K562 (cell line): ENCODE measurements at places on chromosomes 2 and 18. TPM values are rescaled to one million over a fixed set of nuclear protein-coding genes. Genes with fewer than 3 reads are reported as not detected.

Gene NEUROD1
- not detected in 2 replicates for total RNA-seq

GRCh38 chr2:230205721-230206120 lies 14.1 kb downstream of the SP110 start:
- H3K36me3 ChIP-seq = no peaks in the 10 kb centered on the region
- no peaks in the 10 kb centered on the region for H3K27me3 ChIP-seq
- no peaks in the 10 kb centered on the region; the same call in 2 of the 3 replicates for H3K4me1 ChIP-seq
- H3K27ac ChIP-seq = no peak overlapping the region

Gene RGPD5
- 1.4 and 2.5 TPM in 2 replicates for total RNA-seq

- no peak overlapping the region for H3K4me3 ChIP-seq
- H3K27me3 ChIP-seq = peaks cover 6% of the 10 kb centered on the region; the same call in 1 of the 2 replicates
- DNase-seq = no peak
Measured at GRCh38 chr18:48390641-48391040, 18.5 kb downstream of the ZBTB7C start.

Gene PKP4
- 86.9 and 99.1 TPM in 2 replicates for total RNA-seq

Gene PLGLB1
- total RNA-seq = 0.27 TPM in 1 of 2 replicates, not detected in the other

Gene SIX3
- not detected in 2 replicates for total RNA-seq

- no peak for DNase-seq
- no peaks in the 10 kb centered on the region for H3K27me3 ChIP-seq
- no peaks in the 10 kb centered on the region for H3K4me1 ChIP-seq
- H3K36me3 ChIP-seq = no peaks in the 10 kb centered on the region
- no peak overlapping the region for H3K27ac ChIP-seq
Measured at GRCh38 chr18:6315517-6316331, 99.0 kb downstream of the L3MBTL4 start.

Gene CHN1
- 0.94 and 1.4 TPM in 2 replicates for total RNA-seq

GRCh38 chr18:32328379-32328778 lies 138.5 kb downstream of the MEP1B start:
- H3K36me3 ChIP-seq = no peaks in the 10 kb centered on the region
- no peak overlapping the region for H3K4me3 ChIP-seq
- H3K27me3 ChIP-seq = peaks cover 6% of the 10 kb centered on the region; the same call in 1 of the 2 replicates
- no peak overlapping the region for H3K27ac ChIP-seq

- no peaks in the 10 kb centered on the region for H3K4me1 ChIP-seq
- no peak for DNase-seq
- peaks cover 12% of the 10 kb centered on the region for H3K27me3 ChIP-seq
- no peak overlapping the region for H3K27ac ChIP-seq
- no peak overlapping the region for H3K4me3 ChIP-seq
Measured at GRCh38 chr18:50115095-50115494, 79.9 kb downstream of the MYO5B start.

Gene CHPF
- total RNA-seq = 40.1 and 41.1 TPM in 2 replicates

DNA sequence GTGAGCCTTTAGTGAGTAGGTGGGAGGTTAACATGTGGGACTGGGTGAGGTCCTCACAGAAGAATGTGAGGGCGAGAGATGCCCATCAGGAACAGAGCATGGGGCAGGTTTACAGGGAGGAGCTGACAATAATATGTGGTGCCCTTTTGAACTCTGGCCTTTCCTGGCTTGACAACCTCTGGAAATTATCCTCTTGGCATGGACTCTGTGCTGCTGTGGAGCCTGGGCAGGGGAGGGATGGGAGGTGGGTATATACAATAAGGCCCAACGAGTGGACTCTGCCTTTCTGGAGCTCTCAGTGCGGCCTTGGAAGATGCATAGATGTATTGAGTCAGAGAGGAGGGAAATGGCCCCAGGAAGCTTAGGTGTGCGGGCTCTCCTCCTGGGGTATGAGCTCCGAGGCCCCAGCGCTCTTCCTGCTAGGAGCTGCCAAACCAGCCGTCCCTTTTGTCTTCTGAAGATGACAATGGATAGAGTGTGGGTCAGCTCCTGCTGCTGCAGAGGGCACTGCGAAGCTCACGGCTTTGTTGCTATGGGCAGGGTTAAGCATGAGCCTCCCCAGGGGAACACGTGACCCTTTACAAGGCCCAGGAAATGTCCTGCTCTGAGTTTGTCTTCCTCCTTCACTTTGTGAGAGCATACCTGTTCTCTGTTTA lies 8.7 kb upstream of the PSD4 start:
- H3K27me3 ChIP-seq = no peaks in the 10 kb centered on the region
- no peak for DNase-seq
- no peaks in the 10 kb centered on the region for H3K36me3 ChIP-seq
- peaks cover 20% of the 10 kb centered on the region for H3K4me1 ChIP-seq

DNA sequence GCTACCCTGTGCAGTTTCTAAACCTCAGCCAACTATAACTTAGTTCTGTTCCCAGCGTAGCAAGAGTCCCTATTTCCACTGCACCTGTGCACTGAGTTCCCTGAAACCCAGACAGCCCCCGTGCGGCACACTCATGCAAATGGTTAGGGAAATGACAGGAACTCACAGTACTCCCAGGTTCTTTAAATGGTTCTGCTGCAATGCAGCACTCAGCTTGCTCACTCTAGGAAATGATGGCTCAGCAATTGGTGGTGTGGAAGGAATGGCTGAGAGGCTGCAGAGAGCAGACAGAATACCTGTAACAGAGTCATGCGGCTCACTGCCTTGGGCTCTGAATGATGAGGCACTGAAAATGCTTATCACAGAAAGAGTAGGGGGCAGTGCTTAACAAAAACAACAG lies 143.0 kb downstream of the RAD51AP2 start:
- no peaks in the 10 kb centered on the region for H3K36me3 ChIP-seq
- no peaks in the 10 kb centered on the region for H3K27me3 ChIP-seq
- no peak for DNase-seq
- H3K4me3 ChIP-seq = no peak overlapping the region
- H3K27ac ChIP-seq = no peak overlapping the region

DNA sequence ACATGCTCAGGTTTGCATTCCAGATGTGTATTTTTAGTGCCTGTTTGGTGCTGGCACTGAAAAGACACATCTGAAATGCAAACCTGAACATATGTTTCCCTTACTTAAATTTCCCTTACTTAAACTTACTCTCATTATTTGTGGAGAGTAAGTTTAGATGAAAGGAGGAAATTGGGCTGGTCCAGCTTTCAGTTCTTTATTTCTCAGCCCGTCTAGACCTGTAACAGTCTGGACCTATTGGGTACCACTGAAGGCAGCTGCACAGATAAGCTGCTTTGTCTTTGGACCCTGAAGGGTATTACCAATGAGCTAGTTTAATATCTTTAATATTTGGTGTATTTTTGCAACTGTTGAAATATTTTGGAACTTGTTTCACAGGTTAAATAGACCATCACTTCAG lies 17.0 kb upstream of the DSG3 start:
- no peak for DNase-seq
- H3K27ac ChIP-seq = no peak overlapping the region
- H3K4me1 ChIP-seq = no peaks in the 10 kb centered on the region
- H3K4me3 ChIP-seq = no peak overlapping the region
- no peaks in the 10 kb centered on the region for H3K36me3 ChIP-seq
- no peaks in the 10 kb centered on the region for H3K27me3 ChIP-seq

DNA sequence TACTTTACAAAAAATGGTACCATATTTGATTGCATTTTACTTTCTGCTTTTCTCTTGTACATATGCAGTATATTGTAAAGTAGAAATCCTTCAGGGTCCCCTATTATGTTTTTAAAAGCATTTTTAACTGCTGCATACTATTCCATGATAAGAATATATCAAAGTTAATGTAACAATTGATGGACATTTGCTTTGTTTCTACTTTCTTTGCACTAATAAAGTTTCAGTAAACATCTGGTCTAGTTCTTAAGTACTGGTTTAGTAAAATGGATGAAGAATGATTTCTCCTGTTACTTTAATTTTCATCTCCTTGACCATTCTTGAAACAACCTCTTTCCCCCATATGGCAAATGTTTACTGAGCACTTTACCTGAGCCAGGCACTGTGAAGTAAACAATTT lies 1.7 kb downstream of the MRPS9 start:
- no peak overlapping the region for H3K27ac ChIP-seq
- no peak overlapping the region for H3K4me3 ChIP-seq
- H3K36me3 ChIP-seq = peaks cover 8% of the 10 kb centered on the region; the same call in 2 of the 3 replicates

GRCh38 chr2:8841932-8842331 lies 4.5 kb upstream of the KIDINS220 start:
- DNase-seq = no peak
- no peak overlapping the region for H3K27ac ChIP-seq
- peaks cover 17% of the 10 kb centered on the region; the same call in 2 of the 3 replicates for H3K4me1 ChIP-seq

Gene PARD6G
- total RNA-seq = 0.92 and 1.2 TPM in 2 replicates

Gene ZNF892
- 0.13 and 0.29 TPM in 2 replicates for total RNA-seq

Gene FMNL2
- total RNA-seq = 0.27 TPM in 2 replicates

DNA sequence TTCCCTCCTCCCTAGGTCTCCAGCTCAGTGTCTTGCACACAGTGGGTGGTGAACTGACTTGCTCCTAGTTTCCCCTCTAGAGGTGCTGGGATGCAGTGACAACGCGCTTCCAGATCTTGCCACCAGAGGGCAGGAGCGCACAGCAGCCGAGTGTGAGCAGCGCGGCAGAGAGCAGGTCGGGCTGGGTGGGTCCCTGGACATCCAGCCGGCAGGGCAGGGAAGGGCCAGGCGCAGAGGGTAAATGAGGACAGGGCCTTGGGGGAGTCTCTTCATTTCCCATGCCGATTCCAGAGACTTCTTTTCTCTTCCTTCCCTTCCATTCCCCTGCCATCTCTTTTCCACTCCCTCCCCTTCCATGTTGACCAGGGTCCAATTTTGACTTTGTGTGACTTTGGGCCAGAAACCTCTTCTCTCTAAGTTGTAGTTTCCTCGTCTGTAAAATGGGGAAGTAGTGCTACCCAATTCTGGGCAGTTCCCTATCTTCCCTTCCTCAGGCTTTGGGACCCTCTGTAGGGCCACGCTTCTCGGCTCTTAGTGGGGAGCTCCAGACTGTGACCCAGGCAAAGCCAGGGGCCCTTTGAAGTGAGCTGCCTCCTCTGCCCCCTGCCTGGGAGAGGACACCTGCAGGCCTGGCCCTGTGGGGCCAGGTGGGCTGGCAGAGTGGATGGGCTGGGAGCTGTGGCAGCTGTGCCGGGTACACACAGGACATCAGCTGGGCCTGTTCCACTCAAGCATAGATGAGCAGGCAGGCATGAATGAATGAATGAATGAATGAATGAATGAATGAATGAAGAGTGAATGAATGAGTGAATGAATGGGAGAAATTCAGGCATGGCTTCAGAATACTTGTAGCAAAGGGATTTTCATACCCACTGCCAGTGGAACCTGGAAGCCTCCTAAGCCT lies 43.3 kb upstream of the TAF1B start:
- peak; percentile 89 for DNase-seq
- no peak overlapping the region for H3K4me3 ChIP-seq
- peaks cover 39% of the 10 kb centered on the region for H3K4me1 ChIP-seq
- no peaks in the 10 kb centered on the region for H3K27me3 ChIP-seq

DNA sequence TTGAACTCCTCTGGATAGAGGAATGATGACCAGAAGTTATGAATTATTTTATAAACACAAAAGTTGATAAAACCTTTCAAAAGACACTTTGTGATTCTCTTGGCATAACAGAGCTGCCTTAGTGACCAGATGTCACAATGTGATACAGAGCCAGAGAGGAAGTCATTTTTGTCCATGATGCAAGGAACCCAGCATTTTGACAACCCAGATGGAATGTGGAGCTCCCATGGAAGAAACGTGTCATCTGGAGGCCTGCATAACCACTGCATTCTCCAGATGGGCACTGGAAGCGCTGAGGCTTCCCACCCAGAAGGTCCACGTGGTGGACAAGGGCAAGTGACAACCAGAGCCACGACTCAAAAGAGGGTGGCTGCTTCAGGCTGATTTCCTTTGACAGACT lies 30.1 kb downstream of the HRH4 start:
- no peaks in the 10 kb centered on the region for H3K4me1 ChIP-seq
- no peak overlapping the region for H3K27ac ChIP-seq
- H3K4me3 ChIP-seq = no peak overlapping the region
- H3K36me3 ChIP-seq = no peaks in the 10 kb centered on the region
- DNase-seq = no peak

DNA sequence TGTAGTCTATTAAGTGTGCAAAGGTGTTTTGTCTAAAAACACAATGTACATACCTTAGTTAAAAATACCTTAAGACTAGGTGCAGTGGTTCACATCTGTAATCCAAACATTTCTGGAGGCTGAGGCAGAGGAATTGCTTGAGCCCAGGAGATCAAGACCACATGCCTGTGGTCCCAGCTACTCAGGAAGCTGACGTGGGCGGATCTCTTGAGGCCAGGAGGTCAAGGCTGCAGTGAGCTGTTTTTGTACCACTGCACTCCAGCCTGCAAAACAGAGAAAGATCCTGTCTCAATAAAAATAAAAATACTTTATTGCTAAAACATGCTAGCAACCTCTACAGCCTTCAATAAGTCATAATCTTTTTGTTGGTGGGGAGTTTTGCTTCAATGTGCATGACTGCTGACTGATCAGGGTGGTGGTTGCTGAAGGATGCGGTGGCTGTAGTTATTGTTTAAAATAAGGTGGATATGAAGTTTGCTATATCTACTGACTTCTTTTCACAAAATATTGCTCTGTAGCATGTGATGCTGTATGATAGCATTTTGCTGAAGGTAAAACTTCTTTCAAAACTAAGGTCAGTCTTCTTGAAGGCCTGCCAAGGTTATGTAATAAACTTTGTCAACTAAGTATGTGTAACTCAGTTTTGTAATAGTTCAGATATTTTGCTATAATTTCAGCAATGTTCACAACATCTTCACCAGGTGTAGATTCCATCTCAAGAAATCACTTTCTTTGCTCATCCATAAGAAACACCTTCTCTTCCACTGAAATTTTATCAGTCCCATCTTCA lies 1238.0 kb upstream of the NRXN1 start:
- H3K27ac ChIP-seq = no peak overlapping the region
- H3K27me3 ChIP-seq = no peaks in the 10 kb centered on the region
- no peaks in the 10 kb centered on the region for H3K36me3 ChIP-seq
- no peak overlapping the region for H3K4me3 ChIP-seq
- DNase-seq = no peak
- no peaks in the 10 kb centered on the region for H3K4me1 ChIP-seq

Gene RABL2A
- 3.2 and 4.2 TPM in 2 replicates for total RNA-seq

- no peak overlapping the region for H3K27ac ChIP-seq
- H3K4me3 ChIP-seq = no peak overlapping the region
- no peaks in the 10 kb centered on the region for H3K4me1 ChIP-seq
- no peak for DNase-seq
- H3K36me3 ChIP-seq = peaks cover 45% of the 10 kb centered on the region; the same call in 1 of the 3 replicates
Measured at GRCh38 chr2:9538000-9538507, 17.6 kb downstream of the ADAM17 start.

Gene IL37
- not detected in 2 replicates for total RNA-seq
